Activated naive CD8-positive, alpha-beta T cell treated with anti-CD3 and anti-CD28 coated beads for 36 hours (primary cell): ENCODE measurements at places on chromosomes 13 and 19.
A peak's percentile ranks its signal among the peaks of the same experiment; 100 is the strongest.

GRCh38 chr19:31280287-31281006 is 68.8 kb downstream of the TSHZ3 start:
- no peak for DNase-seq

- peak; percentile 65 for DNase-seq
These were observed at the start of gene TUBB4A for GRCh38 chr19:6501740-6502648. TSS of gene TUBB4A (minus strand) at chr19:6502309. CDS start at chr19:6502212, 97 bp downstream.

DNA sequence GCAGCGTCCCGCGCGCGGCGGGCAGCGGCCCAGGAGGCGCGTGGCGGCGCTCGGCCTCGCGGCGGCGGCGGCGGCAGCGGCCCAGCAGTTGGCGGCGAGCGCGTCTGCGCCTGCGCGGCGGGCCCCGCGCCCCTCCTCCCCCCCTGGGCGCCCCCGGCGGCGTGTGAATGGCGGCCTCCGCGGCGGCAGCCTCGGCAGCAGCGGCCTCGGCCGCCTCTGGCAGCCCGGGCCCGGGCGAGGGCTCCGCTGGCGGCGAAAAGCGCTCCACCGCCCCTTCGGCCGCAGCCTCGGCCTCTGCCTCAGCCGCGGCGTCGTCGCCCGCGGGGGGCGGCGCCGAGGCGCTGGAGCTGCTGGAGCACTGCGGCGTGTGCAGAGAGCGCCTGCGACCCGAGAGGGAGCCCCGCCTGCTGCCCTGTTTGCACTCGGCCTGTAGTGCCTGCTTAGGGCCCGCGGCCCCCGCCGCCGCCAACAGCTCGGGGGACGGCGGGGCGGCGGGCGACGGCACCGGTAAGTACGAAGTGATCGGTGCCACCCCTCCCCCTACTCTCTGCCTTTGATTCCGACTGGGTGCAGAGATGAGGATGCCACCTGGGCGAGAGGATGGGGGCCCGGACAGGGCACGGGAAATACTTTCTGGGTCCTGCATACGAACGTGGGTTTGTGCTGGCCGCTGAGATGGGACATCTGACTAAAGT is 874 bp downstream of the TRIM28 start:
- DNase-seq = peak; percentile 82

DNA sequence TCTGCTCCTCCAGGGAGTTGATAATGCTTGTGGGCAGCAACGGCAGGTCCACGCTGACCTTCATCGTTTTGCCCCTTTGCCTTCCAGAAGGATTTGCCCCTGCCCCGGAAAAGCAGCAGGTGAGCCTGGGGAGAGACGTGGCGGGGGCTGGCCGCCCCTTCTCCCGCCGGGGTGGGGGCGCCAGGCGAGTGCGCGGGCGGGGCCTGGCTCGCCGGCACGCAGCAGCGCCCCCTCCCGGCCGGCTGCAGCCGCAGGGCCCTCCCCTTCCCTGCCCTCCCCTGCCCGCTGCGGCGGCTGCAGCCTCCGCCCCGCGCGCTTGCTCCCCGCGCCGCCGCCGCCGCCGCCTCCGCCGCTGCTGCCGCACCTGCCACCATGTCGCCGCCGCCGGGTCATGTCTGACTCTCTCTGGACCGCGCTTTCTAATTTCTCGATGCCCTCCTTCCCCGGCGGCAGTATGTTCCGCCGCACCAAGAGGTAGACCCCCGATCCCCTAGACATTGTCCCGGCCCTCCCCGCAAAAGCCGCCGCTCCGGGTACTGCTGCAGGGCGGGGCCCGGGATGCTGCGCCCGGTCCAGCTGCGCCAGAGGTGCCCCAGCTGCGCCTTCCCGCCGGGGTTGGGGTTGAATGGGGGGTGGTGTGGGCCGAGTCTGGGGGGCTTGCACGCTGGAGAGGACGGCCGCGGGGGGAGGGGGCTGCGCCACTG is at the start of gene MAST1:
TSS of gene MAST1 (plus strand) at position 334 of the 704 bp plus-strand sequence. CDS start at position 392, 58 bp downstream.
- DNase-seq = peak; percentile 72

DNA sequence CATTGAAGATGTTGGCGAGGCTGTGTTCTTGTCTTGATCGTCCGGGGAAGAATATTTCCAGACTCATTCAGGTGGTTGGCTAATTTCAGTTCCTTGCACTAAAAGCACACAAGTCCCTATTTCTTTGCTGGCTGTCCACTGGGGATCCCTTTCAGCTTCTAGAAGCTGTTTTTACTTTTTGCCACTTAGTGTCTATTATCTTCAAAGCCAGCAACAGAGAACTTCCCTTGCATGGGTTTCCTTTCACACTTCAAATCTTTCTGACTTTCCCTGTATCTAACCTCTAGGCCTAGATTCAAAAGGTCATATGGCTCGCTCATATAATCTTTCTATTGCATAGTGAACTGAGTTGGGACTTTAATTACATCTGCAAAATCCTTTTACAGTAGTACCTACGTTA is 215.3 kb upstream of the PCDH9 start:
- DNase-seq = no peak

DNA sequence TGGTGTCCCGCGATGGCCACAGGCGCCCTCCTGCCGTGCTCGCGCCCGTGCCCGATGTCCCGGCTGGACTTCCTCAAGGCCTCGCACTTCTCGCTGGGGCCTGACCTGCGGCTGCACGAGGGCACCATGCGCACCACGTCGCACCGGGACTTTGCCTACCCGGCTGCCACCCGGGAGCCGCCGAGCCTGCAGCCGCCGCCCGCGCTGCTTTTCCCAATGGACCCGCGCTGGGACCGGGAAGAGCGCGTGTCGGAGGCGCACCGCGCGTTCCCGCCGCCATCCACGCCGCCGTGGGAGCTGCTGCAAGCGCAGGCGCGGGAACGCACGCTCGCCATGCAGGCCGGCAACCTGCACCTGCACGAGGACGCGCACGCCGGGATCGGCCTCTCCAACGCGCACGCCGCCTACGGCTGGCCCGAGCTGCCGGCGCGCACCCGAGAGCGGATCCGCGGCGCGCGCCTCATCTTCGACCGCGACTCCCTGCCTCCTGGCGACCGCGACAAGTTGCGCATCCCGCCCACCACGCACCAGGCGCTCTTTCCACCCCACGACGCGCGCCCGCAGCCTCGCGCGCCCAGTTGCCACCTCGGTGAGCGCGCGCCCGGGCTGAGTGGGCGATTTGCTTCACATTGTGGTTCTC is 12.1 kb upstream of the PEX11G start:
- DNase-seq = peak; percentile 80

- no peak for DNase-seq
These were observed 17.5 kb downstream of the CLDN10 start for GRCh38 chr13:95570016-95570415.

GRCh38 chr19:36152352-36153091 is at the start of gene COX7A1:
TSS of gene COX7A1 (minus strand) at chr19:36152447. CDS start at chr19:36152407, 40 bp downstream.
- no peak for DNase-seq

GRCh38 chr13:68609661-68610060 is 1379.5 kb upstream of the PCDH9 start:
- no peak for DNase-seq

DNA sequence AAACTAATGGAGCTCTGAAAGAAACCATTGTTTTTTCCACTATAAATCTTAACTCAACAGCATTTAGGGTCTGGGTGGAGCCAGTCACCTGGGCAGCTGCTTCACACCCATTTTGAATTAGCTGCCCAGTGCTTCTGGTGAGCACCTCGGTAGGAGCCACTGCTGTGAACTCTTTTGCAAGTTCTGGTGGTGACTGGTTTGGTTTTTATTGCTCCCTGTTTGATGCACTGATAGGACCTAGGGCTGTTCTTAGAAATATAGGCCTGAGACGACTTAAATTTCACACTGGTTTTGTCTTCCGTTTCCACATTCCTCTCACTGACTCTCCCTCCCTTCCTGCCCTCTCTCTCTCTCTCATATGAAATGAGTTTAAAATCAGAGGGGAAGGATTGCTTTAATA is 103.9 kb downstream of the GGACT start:
- no peak for DNase-seq

GRCh38 chr13:75458696-75459422 is 23.1 kb downstream of the TBC1D4 start:
- no peak for DNase-seq
